Mammary epithelial cell (primary cell): ENCODE measurements at places on chromosomes 3 and 15. TPM values are rescaled to one million over a fixed set of nuclear protein-coding genes. Genes with fewer than 3 reads are reported as not detected.

The FBXL2 gene
- 40.8 TPM for total RNA-seq

The SLC9C1 gene
- total RNA-seq = 0.19 and 0.47 TPM in 2 replicates

The MKRN3 gene
- 1.3 TPM for total RNA-seq

The CCNB2 gene
- 2.8 TPM for total RNA-seq

The RNF168 gene
- 6.5 TPM for total RNA-seq

The UCN2 gene
- total RNA-seq = 6.8 TPM

The ISLR2 gene
- not detected in 2 replicates for total RNA-seq

The RAB6B gene
- total RNA-seq = 2.6 and 4.1 TPM in 2 replicates

The TMEM202 gene
- total RNA-seq = not detected

The ZFAND6 gene
- 52.7 and 54.8 TPM in 2 replicates for total RNA-seq

The CISH gene
- 1.2 and 2.8 TPM in 2 replicates for total RNA-seq

The SPINT1 gene
- 226 TPM for total RNA-seq

The CAMP gene
- 5.3 TPM for total RNA-seq

The TF gene
- total RNA-seq = 0.50 TPM

The DNAH12 gene
- under 0.01 TPM for total RNA-seq

The ARPP21 gene
- not detected in 2 replicates for total RNA-seq

The MOBP gene
- total RNA-seq = not detected in 2 replicates

The LRRC31 gene
- not detected for total RNA-seq

The PIGBOS1 gene
- 3.8 TPM for total RNA-seq

The CDAN1 gene
- 7.5 TPM for total RNA-seq

The SCAANT1 gene
- not detected for total RNA-seq

The NLGN1 gene
- not detected in 2 replicates for total RNA-seq

The SAMD7 gene
- total RNA-seq = not detected

The ZDHHC23 gene
- 3.5 and 3.7 TPM in 2 replicates for total RNA-seq

The GORASP1 gene
- 42.8 and 51.3 TPM in 2 replicates for total RNA-seq

The CHDH gene
- total RNA-seq = 11.0 TPM
